HL-60 (cell line): ENCODE measurements at places on chromosomes 3 and 15.

DNA sequence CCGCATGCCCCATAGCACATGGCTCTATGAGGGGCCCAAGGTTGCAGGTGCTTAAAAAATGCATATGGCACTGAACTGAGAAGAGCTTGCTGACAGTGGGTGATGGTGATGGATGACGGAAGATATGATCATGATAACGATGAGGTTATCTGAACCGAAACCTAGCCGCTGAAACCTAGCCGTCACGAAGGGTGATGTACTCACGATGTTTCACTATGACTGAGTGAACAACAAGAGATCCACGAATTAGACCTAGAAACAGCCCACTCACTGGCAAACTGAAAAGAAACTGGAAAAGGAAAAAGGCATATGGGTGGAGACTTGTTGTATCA lies 57.6 kb upstream of the BCL6 start:
- no peak for DNase-seq

- DNase-seq = no peak
Measured at GRCh38 chr3:65996589-65996988, 42.1 kb downstream of the MAGI1 start.

DNA sequence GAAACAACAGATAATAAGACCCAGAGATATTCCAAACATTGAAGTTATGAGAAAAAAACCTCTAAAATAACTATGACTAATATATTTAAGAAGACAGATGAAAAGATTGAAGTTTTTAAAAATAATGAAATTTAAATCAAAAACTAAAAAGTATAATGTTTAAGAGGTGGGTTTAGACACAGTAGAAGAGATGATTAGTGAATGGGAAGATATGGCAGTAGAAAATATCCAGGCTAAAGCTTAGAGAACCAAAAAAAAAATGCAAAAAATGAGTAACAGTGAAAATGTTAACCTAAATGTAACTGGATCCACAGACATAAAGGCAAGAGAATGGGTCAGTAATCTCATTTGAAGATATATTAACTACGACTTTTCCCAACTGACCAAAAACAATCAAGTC lies 52.2 kb downstream of the RETNLB start:
- DNase-seq = no peak

DNA sequence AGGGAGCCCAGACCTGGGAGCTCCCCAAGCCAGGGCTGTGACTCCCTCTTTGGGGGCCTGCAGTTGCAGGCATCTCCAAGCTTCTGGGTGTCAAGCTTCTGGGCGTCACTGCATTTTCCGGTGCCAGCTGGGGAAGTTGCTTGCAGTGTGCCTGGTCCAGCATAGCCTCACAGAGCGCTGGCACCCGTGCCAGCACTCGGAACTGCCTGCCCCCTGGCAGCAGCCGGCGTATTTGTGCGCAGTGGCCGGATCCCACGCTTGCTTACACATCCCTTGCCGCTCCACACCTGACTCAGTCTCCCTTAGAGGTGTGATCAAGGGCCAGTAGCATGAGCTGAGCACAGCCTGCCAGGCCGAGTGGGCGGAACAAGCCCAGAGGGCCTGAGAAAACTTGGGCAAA lies 37.0 kb downstream of the COMMD2 start:
- DNase-seq = no peak

DNA sequence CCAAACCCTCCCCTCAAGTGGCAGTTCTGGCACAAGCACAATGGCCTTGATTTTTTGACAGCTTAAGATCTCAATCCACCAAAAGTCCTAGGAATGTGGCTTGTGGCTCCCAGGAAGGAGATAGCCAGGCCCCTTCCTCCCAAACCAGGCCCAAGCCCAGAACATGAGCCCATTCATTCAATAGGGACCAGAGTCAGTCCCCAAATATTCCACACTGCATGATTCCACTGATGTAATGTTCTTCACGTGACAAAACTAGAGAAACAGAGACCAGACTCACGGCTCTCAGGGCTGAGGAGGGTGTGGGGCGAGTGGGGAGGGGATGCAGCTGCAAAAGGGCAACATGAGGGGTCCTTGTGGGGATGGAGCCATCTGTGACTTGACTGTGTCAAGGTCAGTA lies 25.5 kb downstream of the ABTB1 start:
- DNase-seq = no peak

DNA sequence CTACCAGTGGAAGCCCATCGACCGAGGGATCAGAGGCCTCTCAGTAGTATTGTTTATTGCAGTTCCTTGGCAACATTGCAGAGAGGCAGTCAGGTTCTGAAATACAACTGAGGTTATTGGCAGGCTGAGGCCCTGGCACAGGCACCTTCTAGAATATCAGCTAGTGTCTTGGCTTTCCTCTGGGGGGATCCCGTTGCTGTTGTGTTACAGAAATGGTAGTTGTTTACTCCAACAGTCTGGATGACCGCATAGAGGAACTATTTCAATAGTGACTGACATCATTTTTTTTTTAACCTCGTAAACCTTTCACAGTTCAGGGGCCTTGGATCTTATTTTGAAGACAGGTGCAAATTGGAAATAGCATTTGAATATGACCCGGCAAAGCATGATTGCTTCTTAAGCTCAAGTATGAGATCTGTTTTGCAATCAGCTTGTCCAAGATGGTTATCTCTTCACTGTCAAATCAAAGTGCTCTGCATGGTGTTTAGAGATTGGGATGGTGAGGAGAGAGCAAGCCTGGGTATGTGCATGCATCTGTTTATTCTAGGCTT lies 63.9 kb downstream of the PGPEP1L start:
- no peak for DNase-seq

GRCh38 chr15:29665444-29666003 lies 156.7 kb downstream of the TJP1 start:
- DNase-seq = no peak

DNA sequence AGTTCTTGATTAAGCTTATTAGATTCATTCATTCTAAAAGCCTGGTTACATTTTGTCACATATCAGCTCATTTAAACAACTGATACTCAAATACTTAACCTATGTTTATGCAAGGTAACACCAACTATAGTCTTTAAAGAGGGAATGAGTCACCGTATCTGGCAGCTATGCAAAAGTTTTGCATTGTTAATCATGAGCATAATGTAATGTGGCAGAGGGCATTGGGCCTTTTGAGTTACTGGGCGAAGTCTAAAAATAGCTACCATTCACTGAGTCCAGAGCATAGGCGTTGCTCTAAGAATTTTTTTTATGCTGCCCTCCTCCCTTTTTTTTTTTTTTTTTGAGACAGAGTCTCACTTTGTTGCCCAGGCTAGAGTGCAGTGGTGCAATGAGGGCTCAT lies 277.7 kb upstream of the ZNF717 start:
- no peak for DNase-seq
